ENCODE measurements at places on chromosomes 13 and 19.

DNA sequence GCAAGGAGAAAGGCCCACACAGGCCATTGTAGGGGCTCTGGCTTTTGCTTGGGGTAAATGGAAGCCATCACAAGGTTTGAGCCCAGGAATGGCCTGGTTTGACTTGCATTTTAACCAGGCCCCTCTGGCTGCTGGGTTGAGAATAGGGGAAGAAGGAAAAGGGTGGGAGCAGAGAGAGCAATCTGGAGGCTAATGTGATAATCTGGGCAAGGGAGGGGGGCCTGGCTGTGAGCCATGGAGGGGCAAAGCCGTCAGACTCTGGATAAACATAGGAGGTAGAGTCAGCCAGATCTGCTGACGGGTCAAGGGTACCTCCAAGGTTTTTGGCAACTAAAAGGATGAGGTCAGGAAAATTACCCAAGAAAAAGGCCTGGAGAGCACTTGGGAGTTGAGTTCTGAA lies 41.6 kb downstream of the RFX2 start:
- no peak overlapping the region for H3K4me3 ChIP-seq
- H3K27ac ChIP-seq, result peak overlapping the region; percentile 77
- H3K27me3 ChIP-seq, result peaks cover 8% of the 10 kb centered on the region
- no peaks in the 10 kb centered on the region for H3K36me3 ChIP-seq
- DNase-seq, result no peak
- H3K4me1 ChIP-seq, result peaks cover 37% of the 10 kb centered on the region

- H3K4me3 ChIP-seq, result no peak overlapping the region
- no peaks in the 10 kb centered on the region for H3K4me1 ChIP-seq
- no peak overlapping the region for H3K27ac ChIP-seq
- H3K36me3 ChIP-seq, result peaks cover 4% of the 10 kb centered on the region
- DNase-seq, result no peak
Observed at GRCh38 chr13:20506696-20507095, 19.0 kb downstream of the CRYL1 start.

GRCh38 chr13:28477709-28477973 lies 17.3 kb downstream of the FLT1 start:
- DNase-seq, result no peak
- H3K4me3 ChIP-seq, result no peak overlapping the region
- peaks cover 26% of the 10 kb centered on the region for H3K27me3 ChIP-seq
- H3K27ac ChIP-seq, result no peak overlapping the region
- H3K4me1 ChIP-seq, result peaks cover 2% of the 10 kb centered on the region
- H3K36me3 ChIP-seq, result peaks cover 2% of the 10 kb centered on the region

DNA sequence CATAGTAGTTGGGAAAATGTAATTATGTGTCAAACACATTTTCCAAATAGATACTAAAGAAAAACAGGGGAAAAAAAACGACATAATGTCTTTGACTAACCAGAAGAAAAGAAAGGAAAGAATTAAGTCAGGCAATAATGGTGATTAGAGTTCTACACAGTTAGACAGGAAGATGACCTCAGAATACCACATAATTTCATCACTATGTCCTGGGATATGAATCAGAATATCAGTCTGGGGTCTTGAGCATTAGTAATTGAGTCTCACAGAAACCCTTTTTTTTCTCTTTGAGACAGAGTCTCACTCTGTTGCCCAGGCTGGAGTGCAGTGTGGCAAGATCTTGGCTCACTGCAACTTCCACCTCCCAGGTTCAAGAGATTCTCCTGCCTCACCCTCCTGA lies 503.4 kb downstream of the SLITRK1 start:
- no peak for DNase-seq
- no peak overlapping the region for H3K4me3 ChIP-seq
- H3K27ac ChIP-seq, result no peak overlapping the region
- no peaks in the 10 kb centered on the region for H3K4me1 ChIP-seq

- H3K27ac ChIP-seq, result no peak overlapping the region
- no peak for DNase-seq
- no peak overlapping the region for H3K4me3 ChIP-seq
Observed at GRCh38 chr19:50728084-50728737, 5.0 kb downstream of the CLEC11A start.

DNA sequence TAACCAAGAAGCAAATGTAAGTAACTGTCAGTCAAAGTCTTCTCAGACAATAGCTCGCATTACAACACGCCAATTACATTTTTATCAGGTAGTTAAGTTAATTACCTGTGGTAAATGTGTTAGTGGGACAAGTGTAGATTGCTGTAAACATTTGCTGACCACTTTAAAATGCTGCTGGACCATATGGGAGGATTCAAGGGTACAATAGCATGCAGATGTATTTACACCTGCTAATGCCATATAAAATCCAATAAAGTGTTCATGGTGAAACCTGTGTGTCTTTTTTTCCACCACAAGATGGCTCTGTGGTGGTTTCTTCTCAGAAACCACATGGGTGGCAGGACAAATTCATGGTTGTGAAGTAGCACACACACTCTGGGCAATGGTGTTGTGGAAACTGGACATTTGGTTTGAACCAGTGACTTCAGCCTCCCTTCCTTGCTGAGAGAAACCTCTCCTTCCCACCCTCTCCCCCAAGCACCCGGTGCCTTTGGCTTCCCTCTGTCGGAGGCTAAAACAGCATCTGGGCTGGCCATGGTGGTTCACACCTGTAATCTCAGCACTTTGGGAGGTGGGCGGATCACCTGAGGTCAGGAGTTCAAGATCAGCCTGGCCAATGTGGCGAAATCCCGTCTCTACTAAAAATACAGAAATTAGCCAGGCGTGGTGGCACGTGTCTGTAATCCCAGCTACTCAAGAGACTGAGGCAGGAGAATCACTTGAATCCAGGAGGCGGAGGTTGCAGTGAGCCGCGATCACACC lies 18.1 kb upstream of the GTF3A start:
- no peak overlapping the region for H3K27ac ChIP-seq
- H3K4me1 ChIP-seq, result peaks cover 1% of the 10 kb centered on the region
- H3K4me3 ChIP-seq, result no peak overlapping the region
- H3K27me3 ChIP-seq, result peaks cover 23% of the 10 kb centered on the region

DNA sequence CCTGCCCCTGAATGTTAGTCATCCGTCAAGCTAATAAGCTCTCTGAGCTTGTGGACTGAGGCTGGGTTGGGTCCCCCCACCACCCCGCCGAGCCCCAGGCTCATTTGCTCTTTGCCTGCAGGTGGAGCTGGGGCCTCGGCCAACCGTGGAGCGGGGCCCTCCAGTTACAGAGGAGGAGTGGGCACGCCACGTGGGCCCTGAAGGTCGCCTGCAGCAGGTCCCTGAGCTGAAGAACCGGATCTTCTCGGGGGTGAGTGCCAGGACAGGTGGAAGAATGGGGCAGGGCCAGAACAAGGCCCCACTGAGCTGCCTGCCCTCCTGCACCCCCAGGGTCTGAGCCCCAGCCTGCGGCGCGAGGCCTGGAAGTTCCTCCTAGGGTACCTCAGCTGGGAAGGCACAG lies 5.1 kb downstream of the TBC1D17 start:
- no peak overlapping the region for H3K4me3 ChIP-seq
- peak overlapping the region; percentile 88 for H3K27ac ChIP-seq
- H3K36me3 ChIP-seq, result peaks cover 5% of the 10 kb centered on the region
- no peak for DNase-seq

DNA sequence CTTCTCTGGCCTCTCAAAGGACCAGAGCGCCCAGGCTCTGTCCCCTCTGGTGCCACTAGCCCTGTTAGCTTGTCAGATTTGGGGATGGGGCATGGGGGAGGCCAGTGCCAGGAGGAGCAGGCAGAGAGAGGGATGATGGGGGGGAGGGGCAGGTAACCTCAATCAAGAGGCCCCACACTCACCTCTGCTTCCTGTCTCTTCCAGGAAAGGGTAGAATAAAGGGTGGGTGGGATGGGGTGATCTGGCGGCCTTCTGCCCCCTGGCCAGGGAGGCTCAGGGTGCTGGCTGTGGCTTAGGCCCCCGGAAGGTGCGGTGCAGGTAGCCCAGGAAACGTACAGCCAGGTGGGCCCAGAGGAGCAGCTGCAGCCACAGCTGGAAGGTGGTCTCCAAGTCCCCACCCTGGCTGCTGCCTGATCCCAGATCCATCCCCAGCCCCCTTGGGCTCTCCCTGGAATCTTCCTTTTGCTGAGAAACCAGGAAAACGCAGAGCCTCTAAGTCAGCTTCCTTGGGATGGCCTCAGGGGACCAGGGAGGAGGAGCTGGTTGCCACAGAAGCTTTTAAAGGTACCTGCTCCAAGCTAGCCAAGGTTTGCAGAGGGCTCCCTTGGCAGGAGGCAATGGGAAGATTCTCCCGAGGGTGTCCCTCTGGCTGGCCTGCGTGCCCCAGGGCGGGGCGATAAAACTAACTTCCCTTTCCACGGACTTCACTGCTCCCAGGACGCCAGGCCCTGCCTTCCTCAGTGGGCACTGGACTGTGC lies 5.3 kb downstream of the PRKACA start:
- peaks cover 24% of the 10 kb centered on the region for H3K4me1 ChIP-seq
- no peak overlapping the region for H3K4me3 ChIP-seq
- H3K27me3 ChIP-seq, result no peaks in the 10 kb centered on the region
- no peak overlapping the region for H3K27ac ChIP-seq
- DNase-seq, result no peak

- H3K4me3 ChIP-seq, result no peak overlapping the region
- DNase-seq, result no peak
- peaks cover 9% of the 10 kb centered on the region for H3K4me1 ChIP-seq
- no peaks in the 10 kb centered on the region for H3K27me3 ChIP-seq
- no peaks in the 10 kb centered on the region for H3K36me3 ChIP-seq
- H3K27ac ChIP-seq, result no peak overlapping the region
Observed at GRCh38 chr13:79522583-79522982, 41.6 kb downstream of the NDFIP2 start.

- no peak for DNase-seq
- peaks cover 3% of the 10 kb centered on the region for H3K36me3 ChIP-seq
- no peaks in the 10 kb centered on the region for H3K4me1 ChIP-seq
- H3K4me3 ChIP-seq, result no peak overlapping the region
Observed at GRCh38 chr19:29539670-29540069, 13.9 kb downstream of the VSTM2B start.

All from T-helper 17 cell (primary cell).